Kasumi-1 (cell line): ENCODE measurements at places on chromosomes 7 and 10.

DNA sequence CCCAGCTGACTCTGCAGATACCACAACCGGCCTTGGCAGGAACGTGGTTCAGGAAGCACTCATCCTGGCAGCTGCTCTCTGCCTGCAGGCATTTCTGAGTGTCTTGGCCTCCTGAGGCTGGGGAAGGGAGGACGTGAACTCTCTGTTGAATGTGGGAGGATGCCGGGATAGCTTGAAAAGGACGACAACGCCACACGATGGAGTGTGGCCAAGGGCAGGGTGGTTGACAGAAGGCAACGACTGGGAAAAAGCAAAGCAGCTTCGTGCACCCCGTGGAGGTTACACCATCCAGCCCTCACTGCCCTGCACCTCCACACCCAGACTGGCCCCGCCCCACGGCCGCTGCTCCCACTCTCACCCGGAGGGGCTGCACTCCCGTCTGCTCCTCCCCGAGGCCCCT, 466.1 kb upstream of the FOXK1 start:
- DNase-seq: no peak

- no peak for DNase-seq
These were observed 202.2 kb downstream of the TMEM178B start for GRCh38 chr7:141276031-141276430.

DNA sequence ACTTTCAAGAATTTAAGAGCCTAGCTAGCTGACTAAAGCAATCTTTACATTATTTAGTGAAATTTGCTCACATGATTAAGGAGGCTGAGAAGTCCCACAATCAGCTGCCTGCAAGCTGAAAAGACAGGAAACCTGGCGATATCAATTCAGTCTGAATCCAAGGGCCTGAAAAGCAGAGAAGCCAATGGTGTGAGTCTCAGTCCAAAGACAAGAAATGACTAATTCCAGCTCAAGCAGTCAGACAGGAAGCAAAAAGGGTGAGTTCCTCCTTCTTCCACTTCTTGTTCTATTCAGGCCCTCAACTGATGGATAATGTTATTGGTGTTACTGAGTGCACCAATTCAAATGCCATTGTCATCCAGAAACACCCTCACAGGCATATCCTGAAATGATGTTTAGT, 1231.6 kb upstream of the CELF2 start:
- DNase-seq: peak; percentile 96

- no peak for DNase-seq
These were observed 21.8 kb upstream of the EIF5AL1 start for GRCh38 chr10:79490400-79491142.

DNA sequence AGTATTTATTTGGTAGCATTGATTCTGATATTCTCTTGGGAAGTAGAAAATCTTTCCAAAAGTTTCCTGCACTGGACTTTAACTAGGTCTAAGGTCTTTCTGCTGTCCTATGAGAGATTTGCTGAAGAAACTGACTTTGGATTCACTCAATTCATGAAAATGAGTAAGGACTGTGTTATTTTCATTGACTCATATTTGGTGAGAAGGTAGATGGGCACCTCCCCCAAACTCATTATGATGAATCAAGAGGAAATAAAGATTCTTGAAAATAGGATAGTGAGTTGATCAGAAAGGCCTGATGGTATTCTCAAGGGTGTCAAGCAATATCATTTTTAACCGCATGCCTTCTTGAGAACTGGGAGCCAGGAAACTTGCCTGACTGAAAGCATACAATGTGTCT, 110.3 kb downstream of the RNF133 start:
- no peak for DNase-seq

- DNase-seq: no peak
These were observed 60.2 kb downstream of the SEMA3E start for GRCh38 chr7:83588602-83589240.

GRCh38 chr7:36204929-36205635, 52.0 kb downstream of the EEPD1 start:
- DNase-seq: no peak

GRCh38 chr10:71982269-71983178, 18.3 kb downstream of the CHST3 start:
- no peak for DNase-seq

GRCh38 chr10:59216178-59216869, 39.9 kb downstream of the PHYHIPL start:
- DNase-seq: no peak

GRCh38 chr10:21174715-21175495, 277.8 kb upstream of the NEBL start:
- no peak for DNase-seq

GRCh38 chr10:5071411-5072198, 22.6 kb upstream of the AKR1C3 start:
- DNase-seq: no peak

DNA sequence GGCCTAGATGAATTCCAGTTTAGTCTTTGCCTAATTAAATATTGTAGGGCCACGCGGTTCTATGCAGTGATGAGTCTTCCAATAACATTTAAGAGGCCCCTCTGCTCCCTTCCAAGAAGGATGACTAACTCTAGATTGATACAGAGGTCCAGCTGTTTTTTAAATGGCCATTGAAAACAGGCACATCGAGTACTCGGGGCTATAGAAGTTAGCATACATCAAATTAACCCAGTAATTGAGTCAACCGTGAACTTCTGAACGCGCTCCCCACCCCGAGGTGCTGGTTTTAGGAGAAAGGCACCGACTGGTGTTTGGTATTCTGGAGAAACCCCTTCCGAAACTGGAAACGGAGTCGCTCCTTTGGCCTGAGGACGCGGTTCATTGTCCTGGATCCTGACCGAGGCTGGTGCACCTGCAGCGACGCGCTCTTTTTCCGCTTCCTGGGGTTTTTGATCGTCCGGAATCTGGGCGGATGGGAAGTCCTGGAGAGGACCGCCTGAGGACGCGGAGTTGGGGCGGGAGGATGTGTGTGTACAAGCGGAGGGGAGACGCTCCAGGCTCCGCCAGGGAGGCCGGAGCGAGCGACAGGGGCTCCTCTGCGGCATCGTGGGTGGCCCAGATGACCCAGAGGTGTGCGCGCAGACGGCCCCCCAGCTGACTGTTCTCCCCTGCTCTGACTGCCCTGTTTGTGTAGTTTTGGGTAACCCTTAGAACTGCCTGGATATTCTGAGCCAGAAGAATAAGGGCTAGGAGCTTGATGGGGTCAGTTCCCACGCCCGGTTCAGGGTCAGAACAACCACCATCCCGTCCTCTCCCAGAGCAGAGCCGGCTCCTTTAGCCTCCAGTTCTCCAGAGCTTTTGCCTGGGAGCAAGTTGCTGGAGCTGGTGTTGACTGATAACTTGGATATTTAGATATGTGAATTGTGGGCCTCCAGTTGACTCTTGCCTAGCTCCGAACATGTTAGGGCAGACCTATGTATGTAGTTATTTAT, 711 bp downstream of the FAM221A start:
- peak; percentile 84 for DNase-seq

- DNase-seq: no peak
These were observed 103.9 kb downstream of the PPP1R9A start for GRCh38 chr7:95011146-95011928.

DNA sequence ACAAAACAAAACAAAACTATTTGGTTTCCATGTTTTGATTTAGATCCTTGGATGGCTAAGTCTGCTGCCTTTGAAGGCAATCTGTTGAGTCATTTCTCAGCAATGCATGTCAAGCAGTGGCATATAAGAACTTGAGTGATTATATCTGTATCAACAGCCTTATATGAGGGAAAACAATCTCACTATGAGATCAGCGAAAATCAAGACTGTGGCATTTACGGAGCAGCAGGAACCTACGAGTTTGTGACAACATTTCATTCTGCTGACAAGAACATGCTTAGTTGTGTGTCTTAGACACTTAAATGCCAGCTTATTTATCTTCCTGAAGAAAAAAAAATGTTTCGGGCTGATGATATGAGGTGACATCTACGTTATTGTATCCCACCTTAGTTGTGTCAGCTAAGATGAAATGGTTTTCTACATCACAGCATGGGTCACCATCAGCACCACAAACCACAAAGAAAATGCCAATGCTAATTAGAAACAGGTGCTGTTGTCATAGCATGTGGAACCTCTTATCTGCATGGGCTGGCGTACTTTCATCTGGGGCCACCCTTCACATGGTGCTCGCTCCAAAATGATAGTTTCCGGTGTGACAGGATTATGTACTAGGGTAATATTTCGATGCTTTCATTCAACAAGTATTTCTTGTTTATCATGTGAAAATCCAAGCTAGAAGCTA, 1085.5 kb downstream of the SORCS1 start:
- DNase-seq: no peak

DNA sequence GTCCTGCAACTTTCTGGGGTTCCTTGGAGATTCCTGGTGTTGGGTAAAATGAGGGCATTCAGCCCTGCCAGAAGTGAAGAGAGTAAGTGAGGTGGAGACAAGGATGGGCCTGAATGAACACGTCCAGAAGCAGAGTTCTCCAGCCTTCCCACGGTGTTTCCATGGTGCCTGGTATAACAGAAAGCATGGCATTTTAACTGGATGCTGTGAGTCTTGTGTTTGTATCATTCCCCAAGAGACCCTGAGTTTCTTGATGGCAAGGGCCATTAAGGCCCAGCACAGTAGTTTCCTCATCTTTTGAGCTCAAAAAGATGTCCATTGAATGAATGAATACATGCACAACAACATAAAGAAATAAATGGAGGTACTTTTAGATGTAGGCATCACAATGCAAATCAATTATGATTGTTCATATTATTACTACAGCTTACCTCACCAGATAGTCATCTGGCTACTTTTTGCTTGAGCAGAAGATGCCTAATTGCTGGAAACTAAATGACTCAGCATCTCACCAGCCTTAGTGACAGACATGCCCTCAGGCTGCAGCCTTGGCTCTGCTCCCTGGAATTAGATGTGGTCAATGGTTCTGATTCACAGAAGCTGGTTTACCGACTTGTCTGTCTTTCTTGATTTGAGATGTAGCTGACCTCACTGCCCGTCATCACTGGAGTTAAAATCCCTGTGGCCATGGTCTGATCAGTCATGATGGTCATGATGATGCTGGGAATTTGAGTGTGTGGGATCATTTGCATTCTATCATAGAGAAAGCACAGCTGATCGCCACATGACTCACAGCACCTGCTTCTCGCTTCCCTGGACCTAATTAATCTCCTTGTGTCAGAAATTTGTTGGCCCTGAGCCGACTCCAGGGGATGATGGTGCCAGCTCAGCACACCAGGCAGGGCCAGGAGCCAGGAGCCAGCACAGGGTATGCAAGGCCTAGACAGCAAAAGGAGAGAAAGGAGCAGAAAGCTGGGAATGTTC, 83.9 kb downstream of the CXCL12 start:
- no peak for DNase-seq

DNA sequence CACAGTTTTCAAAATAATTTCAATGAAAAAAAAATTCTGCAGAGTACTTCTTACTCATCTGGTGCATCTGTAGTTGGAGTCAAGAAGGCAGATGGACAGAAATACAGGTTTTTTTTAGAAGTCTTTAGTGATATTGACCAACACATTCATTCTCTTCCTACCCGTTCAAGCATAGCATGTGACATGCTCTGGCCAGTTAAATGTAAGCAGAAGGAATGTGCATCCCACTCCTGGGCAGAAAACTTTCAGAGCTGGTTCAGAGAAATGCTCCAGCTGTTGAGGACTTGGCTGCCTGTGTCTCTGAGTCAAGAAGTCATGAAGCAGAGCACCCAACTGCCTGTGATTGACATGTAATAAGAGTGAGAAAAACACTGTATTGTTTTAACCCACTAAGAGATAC, 665.3 kb upstream of the IGFBP3 start:
- no peak for DNase-seq

- no peak for DNase-seq
These were observed 13.2 kb upstream of the PRKCQ start for GRCh38 chr10:6593241-6593671.

GRCh38 chr7:128003167-128003566, 28.1 kb downstream of the LRRC4 start:
- DNase-seq: no peak

DNA sequence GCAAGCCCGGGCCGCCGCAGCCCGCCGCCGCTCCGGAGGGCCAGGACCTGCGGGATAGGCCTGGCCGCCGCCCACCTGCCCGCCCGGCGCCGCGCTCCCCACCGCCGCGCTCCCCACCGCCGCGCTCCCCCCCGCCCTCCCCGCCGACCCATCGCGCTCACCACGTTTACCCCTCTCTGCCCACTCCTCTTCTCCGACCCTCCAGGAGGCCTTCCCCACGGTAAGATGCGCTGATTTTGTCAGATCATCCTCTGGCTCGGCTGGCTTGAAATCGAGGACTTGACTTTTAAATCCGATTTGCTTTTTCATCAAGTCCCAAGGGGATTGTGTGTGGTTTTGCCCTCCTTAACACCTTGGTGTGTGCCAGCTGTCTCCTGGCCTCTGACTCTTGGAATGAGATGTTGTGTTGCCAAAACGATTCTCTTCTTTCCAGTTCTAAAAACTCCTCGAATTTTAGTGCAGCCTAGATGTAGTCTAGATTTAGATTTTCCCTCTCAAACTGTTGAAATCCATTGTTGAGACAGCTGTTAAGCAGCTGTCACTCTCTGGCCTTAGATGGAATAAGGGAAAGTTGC, 738 bp downstream of the POM121 start:
- no peak for DNase-seq

DNA sequence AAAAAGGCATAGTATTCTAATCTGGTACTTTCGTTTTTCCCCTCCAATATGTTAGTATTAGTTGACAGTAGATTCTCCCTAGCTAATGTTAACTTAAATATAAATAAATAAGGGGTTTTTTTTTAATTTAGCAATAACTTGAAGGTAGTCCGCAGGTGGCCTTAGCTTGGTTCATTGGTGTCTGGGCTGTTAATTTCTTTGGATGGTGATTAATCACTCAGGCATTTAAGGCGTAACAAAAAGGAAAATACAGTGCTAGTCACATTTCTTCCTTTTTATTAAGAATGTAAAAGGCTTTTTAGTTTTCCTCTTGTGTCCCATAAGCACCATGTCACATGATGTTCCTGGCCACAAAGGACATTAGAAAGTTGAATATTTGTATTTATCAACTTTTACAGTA, 161.0 kb upstream of the POT1 start:
- DNase-seq: no peak

DNA sequence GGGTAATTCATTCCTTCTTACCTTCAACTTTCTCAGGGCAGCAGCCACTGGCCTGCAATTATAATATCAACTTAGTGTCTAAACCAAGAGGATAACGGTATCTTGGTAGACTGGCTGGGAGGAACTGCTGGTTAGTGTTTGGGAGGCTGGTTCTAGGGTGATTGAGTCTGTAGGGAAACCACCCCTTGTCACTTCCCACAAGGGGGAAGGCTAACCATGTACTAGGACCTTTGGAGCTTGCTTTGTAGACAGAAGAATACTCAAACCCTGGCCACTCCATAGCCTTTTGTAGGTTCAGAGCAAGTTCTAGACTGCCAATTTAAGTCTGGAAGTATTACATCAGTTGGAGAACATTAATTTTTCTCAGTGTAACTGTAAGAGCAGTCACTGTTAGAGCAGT, 51.3 kb downstream of the NHLRC2 start:
- no peak for DNase-seq

DNA sequence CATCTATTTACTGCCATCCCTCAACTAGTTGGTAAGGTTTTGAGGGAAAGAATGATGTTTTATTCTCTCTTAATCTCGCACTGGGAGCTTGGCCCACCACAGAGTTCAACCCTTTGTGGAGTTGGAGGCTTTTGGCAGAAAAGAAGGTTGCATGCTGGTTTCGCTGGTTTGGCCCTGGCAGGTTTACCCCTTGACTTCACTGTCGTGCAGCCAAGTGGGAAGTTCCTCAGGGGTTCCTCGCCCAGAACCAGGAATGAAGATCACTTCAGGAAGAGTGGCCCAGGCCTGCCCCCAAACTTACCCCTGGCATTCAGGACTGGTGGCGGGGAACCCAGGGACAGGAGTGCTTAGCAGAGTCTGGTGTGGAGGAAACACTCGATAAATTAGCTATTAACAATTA, 103.1 kb upstream of the LYZL2 start:
- DNase-seq: no peak

- DNase-seq: no peak
These were observed 746.8 kb downstream of the GRID1 start for GRCh38 chr10:85619832-85620231.
